ENCODE measurements at places on chromosomes 13 and 19.

GRCh38 chr19:2059422-2060201, 8.6 kb upstream of the MKNK2 start:
- no peak for DNase-seq

- no peak for DNase-seq
Observed at GRCh38 chr13:30440910-30441703, 18.8 kb downstream of the UBE2L5 start.

DNA sequence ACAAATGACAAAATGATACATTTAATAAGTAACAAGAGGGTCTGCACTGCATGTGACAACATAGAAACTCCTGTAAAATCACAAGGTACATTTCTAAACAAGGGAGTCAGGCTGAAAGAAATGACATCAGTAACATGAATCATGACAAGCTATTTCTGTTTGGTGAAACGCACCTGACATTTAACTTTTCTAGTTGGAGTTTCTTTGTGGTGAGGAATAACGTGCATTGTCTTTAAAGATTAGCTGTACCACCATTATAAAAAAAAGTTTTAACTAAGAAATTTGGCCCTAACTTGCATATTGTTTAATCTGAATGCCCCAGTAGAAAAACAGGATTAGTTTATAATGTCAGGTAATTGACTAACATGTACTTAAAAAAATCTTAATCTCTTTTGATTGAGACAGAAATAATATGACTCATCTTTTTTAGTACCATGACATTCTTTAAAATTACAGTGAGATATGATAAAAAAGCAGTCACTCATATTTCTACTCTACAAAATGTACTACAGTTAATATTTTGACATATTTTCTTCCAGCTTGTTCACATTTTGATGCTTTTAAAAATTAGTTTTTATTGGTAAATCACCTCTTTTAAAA, 418.2 kb downstream of the KLF12 start:
- no peak for DNase-seq

- DNase-seq, result no peak
Observed at GRCh38 chr13:110702591-110703526, 3.1 kb downstream of the CARS2 start.

DNA sequence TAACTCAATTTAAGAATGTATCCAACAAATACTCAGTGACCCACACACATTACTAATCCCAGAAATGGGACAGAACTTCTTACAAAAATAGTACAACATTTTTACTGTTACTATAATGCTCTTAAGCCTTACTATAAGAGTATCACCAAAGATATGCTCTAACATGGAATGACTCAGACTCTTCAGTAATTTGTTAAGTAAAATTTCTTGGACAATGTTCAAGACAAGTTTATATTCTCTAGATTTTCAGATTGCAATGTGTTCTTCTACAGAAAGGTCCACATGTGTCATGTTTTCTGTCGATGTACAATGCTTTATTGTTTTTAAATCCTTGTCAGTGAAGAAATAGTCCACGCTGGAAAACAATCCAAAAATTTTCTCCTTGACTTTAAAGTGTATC, 66.3 kb upstream of the RFXAP start:
- no peak for DNase-seq

DNA sequence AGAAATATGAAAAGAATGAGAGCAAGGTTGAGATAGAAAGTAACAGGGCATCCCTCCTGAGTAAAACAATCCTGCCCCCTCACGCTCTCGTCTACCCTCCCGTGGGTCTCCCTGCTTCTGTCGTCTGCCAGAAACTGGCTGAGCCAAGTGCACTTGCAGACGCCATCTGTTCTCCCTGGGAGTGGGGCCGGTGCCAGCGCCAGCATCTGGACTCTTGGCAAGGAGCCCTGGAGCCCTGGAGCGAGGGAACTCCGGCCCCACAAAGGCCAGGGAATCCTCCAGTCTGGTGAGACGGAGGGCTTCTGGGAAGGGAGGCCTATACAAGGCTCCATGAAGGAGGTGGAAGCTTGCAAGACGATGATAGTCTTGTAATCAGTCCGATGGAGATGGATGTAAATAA, 2.3 kb upstream of the TMEM91 start:
- DNase-seq, result peak; percentile 73

DNA sequence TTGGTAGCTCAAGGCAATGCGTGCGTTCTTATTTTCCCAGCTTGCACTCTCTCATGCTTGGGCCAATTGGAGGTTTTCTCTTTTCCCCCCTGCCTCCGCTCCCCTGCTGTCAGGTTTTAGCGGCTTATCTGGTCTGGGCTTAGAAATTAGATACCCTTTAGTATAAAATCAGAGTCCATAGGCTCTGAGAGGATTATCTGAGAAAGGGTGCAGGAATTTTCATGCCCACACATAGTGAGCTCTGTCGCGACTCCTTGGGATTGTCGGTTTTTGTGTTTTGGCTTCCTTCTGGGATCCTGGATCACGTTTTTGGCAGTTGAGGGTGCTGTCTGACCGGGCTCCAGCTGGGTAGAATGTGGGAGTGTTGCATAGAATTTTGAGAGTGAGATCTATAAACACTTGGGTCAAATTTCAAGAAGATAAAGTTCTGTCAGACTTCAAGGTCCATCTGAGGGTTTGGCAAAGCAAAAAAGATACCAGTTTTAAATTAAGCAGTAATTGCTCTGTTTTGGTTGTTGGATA, 12.4 kb downstream of the CHAF1A start:
- no peak for DNase-seq

- DNase-seq, result no peak
Observed at GRCh38 chr19:24086974-24087595, at the start of gene ZNF254. TSS of gene ZNF254 (plus strand) at chr19:24087187. CDS start at chr19:24087308, 121 bp downstream.

DNA sequence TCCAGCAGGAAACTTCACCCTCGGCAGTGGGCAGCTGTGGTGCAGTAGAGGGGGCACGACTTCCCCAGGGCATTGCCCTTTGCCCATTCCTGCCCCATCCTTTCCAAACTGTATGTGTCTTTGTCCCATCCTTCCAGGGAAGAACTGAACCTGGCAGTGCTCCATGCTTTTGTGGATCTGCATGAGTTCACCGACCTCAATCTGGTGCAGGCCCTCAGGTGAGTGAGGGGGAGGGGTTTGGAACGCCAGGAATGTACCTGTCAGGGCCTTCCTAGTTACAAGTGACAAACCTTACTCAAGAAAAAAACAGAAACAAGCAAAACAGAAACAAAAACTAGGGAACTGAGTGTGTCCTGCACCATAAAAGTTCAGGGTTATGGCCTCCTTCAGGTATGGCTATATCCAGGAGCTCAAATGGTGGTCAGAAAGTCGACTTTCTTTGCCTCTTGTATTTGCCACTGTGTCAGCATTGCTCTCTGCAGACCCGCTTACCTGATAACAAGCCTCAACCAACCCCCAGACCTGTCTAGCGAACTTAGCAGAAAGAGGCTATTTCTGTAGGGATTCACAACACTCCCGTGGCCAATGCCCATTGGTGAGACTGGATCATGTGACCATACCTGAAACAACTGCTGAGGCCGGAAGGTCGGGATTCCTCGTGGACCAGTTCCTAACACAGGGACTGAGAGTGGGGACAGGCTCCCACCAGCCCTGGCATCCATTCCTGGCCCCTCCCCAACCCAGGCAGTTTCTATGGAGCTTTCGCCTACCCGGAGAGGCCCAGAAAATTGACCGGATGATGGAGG, 4.2 kb downstream of the CYTH2 start:
- DNase-seq, result no peak

DNA sequence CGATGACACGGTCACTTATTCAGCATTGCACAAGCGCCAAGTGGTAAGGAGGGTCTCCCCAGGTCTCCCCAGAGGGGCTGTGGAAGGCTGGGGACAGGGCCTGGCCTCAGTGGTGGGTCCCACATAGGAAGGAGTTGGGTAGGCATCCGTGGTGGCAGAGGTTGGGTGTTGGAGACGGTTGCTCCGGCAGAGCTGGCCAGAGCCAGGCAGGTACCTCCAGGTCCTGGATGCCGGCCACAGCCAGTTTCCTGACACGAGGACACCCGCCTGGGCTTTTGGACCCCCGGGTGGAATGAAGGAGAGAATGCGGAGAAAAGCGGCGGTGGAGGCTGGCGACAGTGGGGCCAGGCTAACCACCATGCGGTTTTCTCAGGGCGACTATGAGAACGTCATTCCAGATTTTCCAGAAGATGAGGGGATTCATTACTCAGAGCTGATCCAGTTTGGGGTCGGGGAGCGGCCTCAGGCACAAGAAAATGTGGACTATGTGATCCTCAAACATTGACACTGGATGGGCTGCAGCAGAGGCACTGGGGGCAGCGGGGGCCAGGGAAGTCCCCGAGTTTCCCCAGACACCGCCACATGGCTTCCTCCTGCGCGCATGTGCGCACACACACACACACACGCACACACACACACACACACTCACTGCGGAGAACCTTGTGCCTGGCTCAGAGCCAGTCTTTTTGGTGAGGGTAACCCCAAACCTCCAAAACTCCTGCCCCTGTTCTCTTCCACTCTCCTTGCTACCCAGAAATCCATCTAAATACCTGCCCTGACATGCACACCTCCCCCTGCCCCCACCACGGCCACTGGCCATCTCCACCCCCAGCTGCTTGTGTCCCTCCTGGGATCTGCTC, 1.3 kb upstream of the FFAR1 start:
- DNase-seq, result no peak

DNA sequence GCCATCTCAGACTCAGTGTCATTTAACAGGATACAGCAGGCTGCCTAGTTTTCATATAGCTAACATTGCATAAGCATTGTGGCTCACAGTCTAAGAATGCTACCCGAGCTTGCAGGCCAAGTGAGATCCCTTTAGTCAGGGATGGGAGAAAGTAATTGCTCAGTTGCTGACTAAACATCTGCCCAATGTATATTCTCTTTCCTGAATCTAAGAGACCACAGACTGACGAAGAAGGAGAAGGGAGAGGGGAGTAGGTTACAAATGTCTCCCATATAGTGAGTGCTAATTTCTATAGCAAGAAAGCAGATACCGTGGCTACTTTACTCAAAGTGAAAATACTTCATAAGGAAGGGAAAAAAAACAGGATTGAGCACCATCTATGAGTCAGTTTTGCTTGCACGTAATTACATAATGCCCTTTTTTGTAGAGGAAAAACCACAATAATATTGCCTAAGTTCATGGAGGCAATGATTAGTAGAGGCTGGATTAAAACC, 453.9 kb downstream of the COG6 start:
- DNase-seq, result no peak

DNA sequence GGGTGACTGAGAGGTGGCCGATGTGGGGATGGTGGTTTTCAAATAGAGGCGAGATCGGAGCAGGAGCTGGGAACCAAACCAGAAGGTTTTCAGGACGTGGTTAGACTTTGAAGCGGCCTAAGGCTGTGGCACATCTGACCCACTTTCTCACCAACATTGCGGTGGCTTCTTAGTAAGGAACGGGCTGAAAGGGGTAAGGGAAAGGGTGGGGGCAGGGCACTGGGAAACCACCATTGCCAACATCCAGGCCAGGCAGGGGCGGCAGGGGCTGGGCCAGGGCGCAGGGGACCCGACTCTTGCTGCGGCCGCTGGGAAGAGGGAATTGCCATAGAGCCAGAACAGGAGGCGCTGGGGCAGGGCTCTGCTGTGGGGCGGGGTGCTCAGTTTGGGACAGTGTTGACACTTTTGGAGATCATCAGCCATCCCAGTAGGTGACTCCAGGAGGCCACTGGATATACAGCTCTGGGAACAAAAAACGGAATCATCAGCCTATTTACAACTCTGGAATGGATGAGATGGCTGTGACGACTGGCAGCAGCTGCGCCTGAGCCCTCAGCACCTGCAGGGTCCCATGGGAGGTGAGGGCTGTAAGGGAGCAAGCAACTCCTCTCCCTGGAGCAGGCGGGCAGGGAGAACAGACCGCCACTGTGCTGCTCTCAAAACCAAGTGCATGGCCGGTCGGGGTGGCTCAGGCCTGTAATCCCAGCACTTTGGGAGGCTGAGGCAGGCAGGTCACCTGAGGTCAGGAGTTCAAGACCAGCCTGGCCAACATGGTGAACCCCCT, 52.2 kb downstream of the IRS2 start:
- DNase-seq, result no peak

DNA sequence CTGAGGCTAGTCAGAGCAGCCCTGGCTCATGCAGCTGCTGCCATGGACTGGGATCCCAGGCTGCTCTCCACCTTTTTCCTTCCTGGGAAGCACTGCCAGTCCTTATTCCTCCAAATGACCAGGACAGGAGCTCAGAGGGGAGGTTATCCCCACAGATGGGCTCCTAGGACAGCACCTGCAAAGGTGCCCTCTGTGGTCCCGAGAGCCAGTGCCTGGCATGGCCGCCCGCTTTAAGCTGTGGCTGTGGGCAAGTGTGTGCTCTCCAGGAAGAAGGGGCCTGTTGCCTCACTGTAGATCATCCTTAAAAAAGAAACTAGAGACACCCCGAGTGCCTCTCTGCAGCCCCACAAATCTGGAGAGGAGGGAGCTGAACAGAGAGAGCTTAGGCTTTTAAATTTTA, 83.6 kb downstream of the C1QTNF9 start:
- no peak for DNase-seq

- peak; percentile 45 for DNase-seq
Observed at GRCh38 chr19:35000647-35001501, 751 bp downstream of the GRAMD1A start.

GRCh38 chr19:2041683-2042484, 9.2 kb downstream of the MKNK2 start:
- DNase-seq, result peak; percentile 75

DNA sequence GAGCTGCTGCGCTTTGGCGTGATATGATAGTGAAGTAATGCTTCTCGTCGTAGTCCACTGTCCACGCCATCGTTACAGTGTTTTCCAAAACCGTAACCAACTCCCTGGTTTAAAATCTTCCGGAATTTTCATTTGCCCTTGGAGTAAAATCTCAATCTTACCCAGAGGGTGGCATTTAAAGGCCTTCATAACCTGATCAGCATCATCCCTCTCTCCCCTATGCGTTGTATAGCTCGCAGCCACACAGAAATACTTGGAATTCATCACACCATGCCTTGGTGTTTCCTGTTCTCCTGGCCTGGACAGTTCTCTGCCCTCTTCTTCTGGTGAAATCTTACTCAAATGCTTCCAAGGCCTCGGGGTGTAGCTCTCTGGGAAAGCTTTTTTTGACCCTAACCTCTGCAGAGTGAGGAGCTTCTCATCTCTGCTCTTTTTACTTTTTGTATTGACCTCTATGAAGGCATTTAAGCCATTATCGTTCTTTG, 839 bp downstream of the MPHOSPH8 start:
- no peak for DNase-seq

- no peak for DNase-seq
Observed at GRCh38 chr13:85093808-85094207, 705.4 kb downstream of the SLITRK6 start.

DNA sequence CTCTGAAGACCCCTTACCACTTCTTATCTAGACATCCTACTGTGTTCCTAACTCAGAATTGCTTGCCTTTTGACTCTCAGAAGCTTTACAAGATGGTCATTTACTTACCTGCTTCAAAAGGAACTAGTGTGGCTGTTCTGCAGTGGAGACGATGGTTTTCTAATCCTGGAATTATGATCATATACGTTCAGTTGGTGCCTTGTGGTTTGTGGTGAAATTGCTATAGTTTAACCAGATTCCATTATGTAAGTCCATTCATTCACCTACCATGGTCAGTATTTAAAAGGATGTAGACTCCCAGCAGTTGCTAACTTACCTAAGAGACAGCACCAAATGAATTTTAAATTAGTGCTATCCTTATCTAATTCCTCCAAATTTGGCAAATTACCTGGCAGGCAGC, 210.9 kb downstream of the SHISA2 start:
- no peak for DNase-seq

Measured in DMS153 (cell line).